ENCODE measurements at places on chromosomes 6 and 20.

- H3K27ac ChIP-seq = no peak overlapping the region
- no peak overlapping the region for H3K4me3 ChIP-seq
- H3K4me1 ChIP-seq = no peaks in the 10 kb centered on the region
- no peaks in the 10 kb centered on the region for H3K27me3 ChIP-seq
- no peak for DNase-seq
Measured at GRCh38 chr6:104787305-104787704, 72.4 kb downstream of the HACE1 start.

DNA sequence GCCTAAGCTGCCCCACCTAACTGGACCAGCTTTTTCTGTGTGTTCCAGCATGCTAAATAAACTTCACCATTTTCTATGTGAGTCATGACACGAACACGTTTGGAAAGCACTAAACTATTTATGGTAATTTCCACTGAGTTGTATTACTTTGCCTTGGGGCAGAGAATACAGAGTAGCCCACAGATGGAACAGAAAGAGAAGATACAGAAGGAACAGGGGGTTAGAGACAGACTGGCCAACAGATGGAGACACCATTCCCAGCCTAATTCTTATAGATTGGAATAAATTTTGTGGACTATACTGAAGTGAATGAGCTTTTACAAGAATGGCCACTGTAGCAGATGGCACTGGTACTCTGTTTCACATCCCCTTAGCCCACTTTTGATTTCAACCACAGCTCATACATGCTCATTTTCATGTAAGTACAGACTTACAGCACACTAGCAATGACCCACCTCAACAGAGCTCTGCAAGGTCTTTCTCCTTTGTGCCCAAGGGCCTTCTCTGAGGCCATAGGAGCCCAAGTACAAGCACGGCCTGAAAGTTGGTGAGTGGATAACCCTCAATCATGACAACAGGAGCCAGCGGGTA lies 13.1 kb upstream of the NT5DC1 start:
- DNase-seq = no peak
- H3K27ac ChIP-seq = peak overlapping the region; percentile 72
- H3K4me1 ChIP-seq = peaks cover 44% of the 10 kb centered on the region
- H3K27me3 ChIP-seq = no peaks in the 10 kb centered on the region
- H3K4me3 ChIP-seq = no peak overlapping the region
- H3K36me3 ChIP-seq = no peaks in the 10 kb centered on the region

GRCh38 chr6:43878823-43879495 lies 108.9 kb downstream of the VEGFA start:
- no peak overlapping the region for H3K27ac ChIP-seq
- H3K27me3 ChIP-seq = no peaks in the 10 kb centered on the region
- no peaks in the 10 kb centered on the region for H3K4me1 ChIP-seq
- no peaks in the 10 kb centered on the region for H3K36me3 ChIP-seq
- no peak for DNase-seq

DNA sequence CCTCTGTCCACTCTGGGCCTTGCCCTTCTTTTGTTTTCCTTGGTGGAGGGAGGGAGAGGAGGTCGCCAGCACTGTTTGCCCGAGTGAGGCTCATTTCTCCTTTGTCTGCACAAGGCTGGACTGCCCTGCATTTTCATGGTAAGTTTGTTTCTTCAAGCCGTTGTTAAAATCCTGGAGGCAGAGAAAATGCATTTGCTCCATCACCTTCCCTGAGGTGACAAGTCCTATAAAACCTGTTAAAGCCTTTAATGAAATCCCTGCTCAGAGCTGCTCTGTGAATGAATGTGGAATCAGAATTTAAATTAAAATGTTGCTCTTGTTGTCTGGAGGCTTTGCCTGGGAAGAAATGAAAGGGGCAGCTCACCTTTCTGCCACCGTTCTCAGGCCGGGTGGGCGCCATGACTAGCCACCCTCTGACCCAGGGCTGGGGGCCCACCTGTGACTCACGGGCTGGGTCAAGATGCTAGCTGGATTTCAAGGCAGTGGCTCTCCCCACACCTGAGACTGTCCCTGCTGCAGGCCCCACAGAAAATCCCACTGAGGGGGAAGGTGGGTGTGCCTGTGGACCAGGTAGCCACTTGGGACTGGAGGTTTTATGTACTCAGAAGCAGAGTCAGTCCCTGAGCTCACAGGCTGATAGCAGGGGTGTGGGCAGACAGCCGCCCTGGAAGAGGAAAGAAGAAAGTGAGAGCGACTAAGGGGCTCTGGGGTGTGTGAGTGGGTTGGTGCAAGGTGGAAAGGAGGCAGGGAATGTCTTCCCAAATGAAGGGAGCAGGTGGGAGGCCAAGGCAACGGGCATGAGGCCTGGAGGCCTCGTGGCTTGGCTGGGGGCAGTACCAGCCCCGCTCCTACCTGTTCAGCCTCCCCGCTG lies 24.0 kb upstream of the MYT1 start:
- no peaks in the 10 kb centered on the region for H3K36me3 ChIP-seq
- no peak overlapping the region for H3K27ac ChIP-seq
- peaks cover 47% of the 10 kb centered on the region for H3K27me3 ChIP-seq
- peak; percentile 51 for DNase-seq

- peaks cover 56% of the 10 kb centered on the region for H3K27me3 ChIP-seq
- no peak overlapping the region for H3K27ac ChIP-seq
- DNase-seq = no peak
- H3K4me1 ChIP-seq = no peaks in the 10 kb centered on the region
- H3K36me3 ChIP-seq = no peaks in the 10 kb centered on the region
Measured at GRCh38 chr20:46273717-46274116, 34.6 kb downstream of the CDH22 start.

DNA sequence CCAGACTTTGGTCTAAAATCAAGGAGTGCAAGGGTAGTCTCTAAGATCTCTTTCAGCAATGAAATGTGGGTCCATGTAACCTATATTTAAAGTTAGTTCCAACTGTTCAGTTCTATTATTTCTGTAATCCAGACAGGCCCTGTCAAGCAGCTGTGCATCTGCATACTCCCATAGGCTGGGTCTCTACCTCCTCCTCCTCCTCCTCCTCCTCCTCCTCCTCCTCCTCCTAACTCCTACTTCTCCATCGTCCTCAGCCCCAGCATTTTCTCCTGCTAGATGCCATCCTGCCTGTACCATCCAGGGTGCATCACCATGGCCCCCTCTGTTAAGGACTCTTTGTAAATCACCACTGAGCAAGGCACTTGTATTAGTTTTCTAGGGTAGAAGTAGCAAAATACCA lies 52.4 kb upstream of the TPD52L1 start:
- H3K27me3 ChIP-seq = no peaks in the 10 kb centered on the region
- peak overlapping the region; percentile 79 for H3K27ac ChIP-seq
- DNase-seq = no peak
- H3K4me3 ChIP-seq = no peak overlapping the region
- H3K4me1 ChIP-seq = peaks cover 24% of the 10 kb centered on the region

DNA sequence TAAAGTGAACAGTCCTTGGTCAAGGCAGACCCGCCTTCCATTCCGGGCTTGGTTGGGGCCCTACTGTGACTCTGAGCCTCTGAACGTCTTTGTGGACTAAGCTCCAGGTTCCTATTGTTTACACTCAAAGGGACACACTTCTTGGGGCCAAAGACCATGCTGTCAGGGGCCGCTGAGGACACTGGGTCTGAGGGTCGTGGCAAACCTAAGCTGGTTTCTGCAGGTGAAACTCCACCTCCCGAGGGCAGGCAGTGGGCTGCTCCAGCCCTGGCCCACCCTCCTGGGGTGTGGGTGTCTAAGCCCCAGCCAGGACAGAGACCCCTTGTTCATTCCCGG lies 43.1 kb downstream of the DSTN start:
- H3K4me3 ChIP-seq = no peak overlapping the region
- H3K27me3 ChIP-seq = no peaks in the 10 kb centered on the region
- peaks cover 13% of the 10 kb centered on the region for H3K4me1 ChIP-seq
- DNase-seq = peak; percentile 69

DNA sequence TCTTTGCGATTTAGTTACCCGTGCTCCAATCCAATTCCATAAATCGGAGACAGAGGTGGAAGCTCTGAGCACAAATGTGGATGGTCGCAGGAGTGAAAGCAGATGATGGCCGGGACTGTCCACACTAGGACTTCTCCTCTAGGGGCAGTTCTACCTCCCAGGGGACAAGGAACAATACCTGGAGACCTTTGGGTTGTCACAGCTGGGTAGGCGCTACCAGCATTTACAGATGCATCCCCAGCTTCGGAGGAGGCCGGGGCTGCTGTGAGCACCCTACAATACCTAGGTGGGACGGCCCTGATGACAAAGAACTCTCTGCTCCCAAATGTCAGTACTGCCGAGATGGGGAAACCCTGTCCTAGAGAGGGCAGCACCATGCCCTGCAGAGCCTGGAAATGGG lies 195.9 kb upstream of the CDH4 start:
- H3K4me1 ChIP-seq = no peaks in the 10 kb centered on the region
- H3K36me3 ChIP-seq = no peaks in the 10 kb centered on the region
- H3K27ac ChIP-seq = no peak overlapping the region
- H3K27me3 ChIP-seq = no peaks in the 10 kb centered on the region
- DNase-seq = no peak

DNA sequence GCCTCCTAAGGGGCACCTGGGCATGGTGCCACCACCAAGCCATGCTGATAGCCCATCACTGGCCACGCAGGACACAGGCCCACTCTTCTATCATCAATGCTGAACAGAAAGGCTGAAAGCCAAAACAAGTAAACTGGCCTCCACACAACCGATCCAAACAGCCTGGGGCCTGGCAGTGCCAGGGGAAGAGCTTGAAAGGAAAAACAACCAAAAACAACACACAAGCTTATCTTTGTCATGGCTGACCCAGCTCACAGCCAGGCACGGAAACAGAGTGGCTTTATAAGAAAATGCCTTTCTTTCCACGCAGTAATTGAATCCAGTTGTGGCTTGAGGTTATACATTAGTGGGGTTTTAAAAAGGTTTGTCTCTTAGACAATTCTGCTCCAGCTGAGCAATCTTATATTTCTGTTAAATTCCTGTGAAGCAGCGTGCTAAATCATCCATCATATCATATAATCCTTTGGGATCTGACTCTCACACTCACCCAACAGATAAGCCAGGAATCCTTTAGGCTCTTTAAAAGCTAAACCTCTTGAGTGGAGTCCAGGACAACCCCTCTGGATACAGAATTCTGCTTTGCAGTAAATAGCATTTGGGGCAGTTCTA lies 65.4 kb upstream of the SLC22A16 start:
- H3K27me3 ChIP-seq = peaks cover 6% of the 10 kb centered on the region
- H3K4me3 ChIP-seq = no peak overlapping the region
- H3K27ac ChIP-seq = no peak overlapping the region

DNA sequence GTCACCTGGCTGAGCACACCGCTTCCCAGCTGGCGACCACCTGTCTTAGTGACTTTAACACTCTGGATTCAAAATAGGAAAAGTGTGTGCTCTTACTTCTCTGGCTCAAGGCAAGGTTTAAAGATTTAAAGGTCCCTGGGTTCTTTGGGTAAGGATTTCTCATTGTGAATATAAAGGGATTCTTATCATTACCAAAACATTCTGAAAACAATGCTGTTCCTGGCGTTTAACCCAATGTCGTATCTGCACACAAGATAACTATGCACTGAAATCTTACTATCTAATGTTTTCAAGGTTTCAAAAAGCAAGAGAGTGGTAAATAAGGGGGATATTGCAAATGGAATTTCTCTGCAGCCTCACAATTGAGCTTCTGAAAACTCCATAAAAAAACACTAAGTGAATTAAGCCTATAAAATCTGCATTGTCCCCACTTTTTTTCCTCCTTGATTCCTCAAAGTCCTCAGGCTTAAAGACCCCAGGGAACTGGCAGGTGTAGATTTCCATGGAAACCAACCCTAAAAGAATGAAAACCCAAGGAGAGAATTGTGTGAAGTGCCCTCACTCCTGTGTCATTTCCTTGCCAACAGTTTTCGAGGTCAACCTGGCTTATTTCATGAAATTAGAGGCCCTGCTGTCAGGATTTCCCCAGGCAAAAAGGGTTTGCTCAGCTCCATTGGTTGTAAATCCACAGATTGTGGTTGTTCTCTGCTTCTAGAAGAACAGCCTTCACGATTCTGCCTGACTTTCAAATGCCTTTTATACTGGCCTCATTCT lies 44.0 kb downstream of the BMP2 start:
- no peak overlapping the region for H3K27ac ChIP-seq
- no peaks in the 10 kb centered on the region for H3K36me3 ChIP-seq
- H3K27me3 ChIP-seq = peaks cover 2% of the 10 kb centered on the region
- H3K4me3 ChIP-seq = no peak overlapping the region

GRCh38 chr20:47258745-47259695 lies 97.5 kb downstream of the ZMYND8 start:
- H3K4me3 ChIP-seq = no peak overlapping the region
- peak overlapping the region; percentile 75 for H3K27ac ChIP-seq
- peaks cover 15% of the 10 kb centered on the region for H3K36me3 ChIP-seq
- peaks cover 26% of the 10 kb centered on the region for H3K4me1 ChIP-seq

DNA sequence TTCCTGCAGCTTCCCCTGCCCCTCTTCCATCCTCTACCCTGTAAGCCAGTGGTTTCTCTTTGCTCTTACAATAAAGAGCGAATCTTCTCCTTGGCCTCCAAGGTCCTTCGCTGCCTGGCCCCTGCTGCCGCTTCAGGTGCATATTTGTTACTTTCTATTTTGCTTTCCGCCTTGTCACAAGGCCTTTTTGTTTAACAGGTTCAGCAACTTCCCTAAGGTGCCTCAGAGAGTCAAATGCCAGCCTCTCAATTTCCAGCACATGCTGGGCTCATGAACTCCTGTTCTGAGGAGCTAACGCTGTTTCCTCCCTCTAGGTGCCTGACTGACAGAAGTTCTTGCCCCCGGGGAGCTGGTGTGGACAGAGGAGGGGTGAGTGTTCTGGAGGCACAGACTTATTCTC lies 42.4 kb upstream of the EPB41L1 start:
- H3K27ac ChIP-seq = no peak overlapping the region
- H3K36me3 ChIP-seq = no peaks in the 10 kb centered on the region
- no peak overlapping the region for H3K4me3 ChIP-seq
- no peaks in the 10 kb centered on the region for H3K27me3 ChIP-seq
- DNase-seq = no peak

DNA sequence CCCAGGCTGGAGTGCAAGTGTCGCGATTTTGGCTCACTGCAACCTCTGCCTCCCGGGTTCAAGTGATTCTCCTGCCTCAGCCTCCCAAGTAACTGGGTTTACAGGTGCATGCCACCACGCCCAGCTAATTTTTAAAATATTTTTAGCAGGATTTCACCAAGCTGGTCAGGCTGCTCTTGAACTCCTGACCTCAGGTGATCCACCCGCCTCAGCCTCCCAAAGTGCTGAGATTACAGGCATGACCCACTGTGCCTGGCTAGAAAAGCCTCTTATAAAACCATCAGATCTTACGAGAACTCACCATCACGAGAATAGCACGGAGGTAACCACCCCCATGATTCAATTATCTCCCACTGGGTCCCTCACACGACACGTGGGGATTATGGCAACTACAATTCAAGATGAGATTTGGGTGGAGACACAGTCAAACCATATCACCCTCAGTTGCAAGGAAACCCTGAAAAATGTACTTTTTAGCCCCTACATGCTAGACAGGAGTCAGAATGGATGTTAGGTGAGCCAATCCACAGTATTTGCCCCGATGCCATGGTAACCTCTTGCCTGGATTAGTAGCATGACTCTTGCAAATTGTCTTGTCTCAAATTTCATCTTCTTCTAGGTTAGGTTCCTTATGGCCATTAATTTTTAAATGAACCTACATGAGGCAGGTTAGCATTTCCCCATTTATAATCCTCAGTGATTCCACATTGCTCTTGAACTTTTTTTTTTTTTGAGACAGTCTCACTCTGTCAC lies 17.1 kb upstream of the SASH1 start:
- H3K27ac ChIP-seq = no peak overlapping the region
- H3K36me3 ChIP-seq = no peaks in the 10 kb centered on the region
- DNase-seq = no peak
- peaks cover 13% of the 10 kb centered on the region for H3K4me1 ChIP-seq
- H3K27me3 ChIP-seq = no peaks in the 10 kb centered on the region

Measured in tibial artery (tissue), 4 donors.